ENCODE measurements at places on chromosomes 3 and 15. TPM values are rescaled to one million over a fixed set of nuclear protein-coding genes. Genes with fewer than 3 reads are reported as not detected.

XPC gene
- 26.1 TPM for total RNA-seq

TTLL13 gene
- not detected for total RNA-seq

LRRC58 gene
- total RNA-seq = 33.7 TPM

ZNF80 gene
- not detected for total RNA-seq

RPUSD2 gene
- 24.4 TPM for total RNA-seq

TNFSF10 gene
- total RNA-seq = 1.2 TPM

ARRDC4 gene
- 7.1 TPM for total RNA-seq

HRG gene
- not detected for total RNA-seq

LRRIQ4 gene
- not detected for total RNA-seq

FAM107A gene
- total RNA-seq = 0.29 TPM

CCDC80 gene
- total RNA-seq = 17.0 TPM

CISH gene
- 1.6 TPM for total RNA-seq

BNC1 gene
- 2.4 TPM for total RNA-seq

ANKUB1 gene
- total RNA-seq = not detected

DUT gene
- 85.2 TPM for total RNA-seq

- H3K36me3 ChIP-seq = no peaks in the 10 kb centered on the region
- H3K27ac ChIP-seq = no peak overlapping the region
- no peak overlapping the region for H3K4me3 ChIP-seq
- peaks cover 53% of the 10 kb centered on the region for H3K27me3 ChIP-seq
- no peak for DNase-seq
Measured at GRCh38 chr15:92533298-92533697, 122.3 kb downstream of the FAM174B start.

GRCh38 chr3:53483821-53484220, 10.6 kb upstream of the CACNA1D start:
- DNase-seq = no peak
- H3K27ac ChIP-seq = no peak overlapping the region
- no peak overlapping the region for H3K4me3 ChIP-seq
- 0 out of 2 replicates have a peak, but pooled peaks cover 4% of the 10 kb centered on the region for H3K4me1 ChIP-seq

DNA sequence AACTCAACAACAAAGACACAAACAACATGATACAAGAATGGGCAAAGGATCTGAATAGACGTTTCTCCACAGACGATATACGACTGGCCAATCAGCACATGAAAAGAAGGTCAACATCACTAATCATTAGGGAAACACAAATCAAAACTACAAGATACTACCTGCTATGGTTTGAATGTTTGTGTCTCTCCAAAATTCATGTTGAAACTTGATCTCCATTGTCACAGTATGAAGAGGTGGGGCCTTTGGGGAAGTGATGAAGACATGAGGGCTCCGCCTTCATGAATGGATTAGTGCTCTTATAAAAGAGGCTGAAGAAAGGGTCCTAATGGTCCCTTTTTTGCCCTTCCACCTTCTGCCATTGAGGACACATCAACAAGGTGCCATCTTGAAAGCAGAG, 32.3 kb downstream of the ACAP2 start:
- 0 out of 2 replicates have a peak, but pooled peaks cover 7% of the 10 kb centered on the region for H3K36me3 ChIP-seq
- no peak overlapping the region for H3K4me3 ChIP-seq
- H3K4me1 ChIP-seq = no peaks in the 10 kb centered on the region
- H3K27me3 ChIP-seq = no peaks in the 10 kb centered on the region
- no peak for DNase-seq

DNA sequence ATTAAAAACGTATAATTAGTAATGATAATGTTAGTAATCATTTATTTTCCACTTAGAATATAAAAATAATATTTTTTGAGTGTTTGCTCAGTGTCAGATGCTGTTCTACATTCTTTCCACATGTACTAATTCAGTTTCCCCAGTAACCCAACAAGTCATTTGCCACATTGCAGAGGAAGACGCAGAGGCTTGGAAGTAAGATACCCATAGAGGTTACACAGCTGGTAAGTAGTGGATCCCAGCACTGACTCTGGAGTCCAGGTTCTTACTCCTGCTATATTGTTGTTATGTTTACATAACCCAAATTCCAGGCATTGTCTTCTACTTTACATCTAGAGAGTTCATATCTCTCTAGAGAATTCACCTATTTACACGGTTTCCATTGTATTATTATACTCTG, 48.2 kb upstream of the MYO5C start:
- peaks cover 3% of the 10 kb centered on the region for H3K4me1 ChIP-seq
- no peak overlapping the region for H3K4me3 ChIP-seq
- H3K27ac ChIP-seq = no peak overlapping the region
- no peak for DNase-seq
- H3K27me3 ChIP-seq = no peaks in the 10 kb centered on the region

GRCh38 chr3:95813244-95813643, 1001.1 kb upstream of the EPHA6 start:
- H3K36me3 ChIP-seq = no peaks in the 10 kb centered on the region
- no peak overlapping the region for H3K4me3 ChIP-seq
- H3K27ac ChIP-seq = no peak overlapping the region
- H3K27me3 ChIP-seq = no peaks in the 10 kb centered on the region
- peak; percentile 30 for DNase-seq
- H3K4me1 ChIP-seq = no peaks in the 10 kb centered on the region

GRCh38 chr3:120088622-120089021, 5.6 kb downstream of the GSK3B start:
- no peak for DNase-seq
- H3K4me3 ChIP-seq = peak overlapping the region; percentile 10
- peaks cover 20% of the 10 kb centered on the region for H3K4me1 ChIP-seq
- no peaks in the 10 kb centered on the region for H3K36me3 ChIP-seq

DNA sequence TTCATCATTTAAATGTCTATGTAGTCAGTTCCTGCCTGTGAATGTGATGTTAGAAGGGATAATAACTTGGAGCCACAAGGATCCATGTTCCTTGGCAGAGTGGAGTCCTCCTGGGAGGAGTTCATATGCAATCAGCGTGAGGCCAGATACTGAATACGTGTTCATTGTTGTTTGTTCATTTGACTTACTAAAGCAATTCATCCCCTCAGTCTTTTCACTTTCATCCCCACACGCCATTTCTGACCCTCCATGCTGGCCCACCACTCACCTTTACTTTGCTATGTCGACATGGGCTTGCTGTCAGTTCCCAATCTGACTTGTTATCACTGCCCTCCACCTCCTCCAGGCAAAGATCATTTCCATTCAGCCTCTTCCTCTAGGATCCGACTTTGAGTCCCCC, 91.8 kb downstream of the SSR3 start:
- no peak for DNase-seq
- no peaks in the 10 kb centered on the region for H3K36me3 ChIP-seq
- no peak overlapping the region for H3K27ac ChIP-seq
- peaks cover 55% of the 10 kb centered on the region for H3K27me3 ChIP-seq
- no peaks in the 10 kb centered on the region for H3K4me1 ChIP-seq

- H3K36me3 ChIP-seq = no peaks in the 10 kb centered on the region
- no peaks in the 10 kb centered on the region for H3K27me3 ChIP-seq
- no peak overlapping the region for H3K27ac ChIP-seq
Measured at GRCh38 chr3:150327678-150328653, 80.1 kb upstream of the TSC22D2 start.

DNA sequence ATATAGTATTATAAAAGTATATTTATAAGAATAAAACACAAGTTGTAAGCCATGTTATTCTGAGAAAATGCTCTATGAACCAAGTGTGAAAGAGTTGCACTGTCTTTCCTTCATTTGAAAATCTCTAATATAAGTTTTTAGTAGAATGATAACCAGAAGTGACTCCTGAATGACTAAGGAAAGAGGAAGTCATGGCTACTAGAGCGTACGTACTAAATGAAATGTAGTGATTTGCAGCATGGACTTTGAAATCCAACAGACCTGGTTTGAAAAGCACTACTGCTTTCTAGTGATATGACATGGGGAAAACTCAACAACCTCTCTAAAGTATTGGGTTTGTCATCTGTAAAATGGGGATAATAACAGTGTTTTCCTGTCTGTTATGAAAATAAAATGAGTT, 10.3 kb upstream of the DNAJC13 start:
- no peak for DNase-seq
- no peaks in the 10 kb centered on the region for H3K36me3 ChIP-seq
- no peaks in the 10 kb centered on the region for H3K4me1 ChIP-seq

GRCh38 chr3:9151240-9151639, 98.2 kb downstream of the SRGAP3 start:
- peak; percentile 38 for DNase-seq
- H3K27me3 ChIP-seq = no peaks in the 10 kb centered on the region
- no peaks in the 10 kb centered on the region for H3K36me3 ChIP-seq
- H3K4me3 ChIP-seq = no peak overlapping the region
- no peak overlapping the region for H3K27ac ChIP-seq

GRCh38 chr3:131299836-131300235, 81.7 kb upstream of the NUDT16 start:
- no peaks in the 10 kb centered on the region for H3K27me3 ChIP-seq
- no peaks in the 10 kb centered on the region for H3K36me3 ChIP-seq
- no peaks in the 10 kb centered on the region for H3K4me1 ChIP-seq
- DNase-seq = no peak

DNA sequence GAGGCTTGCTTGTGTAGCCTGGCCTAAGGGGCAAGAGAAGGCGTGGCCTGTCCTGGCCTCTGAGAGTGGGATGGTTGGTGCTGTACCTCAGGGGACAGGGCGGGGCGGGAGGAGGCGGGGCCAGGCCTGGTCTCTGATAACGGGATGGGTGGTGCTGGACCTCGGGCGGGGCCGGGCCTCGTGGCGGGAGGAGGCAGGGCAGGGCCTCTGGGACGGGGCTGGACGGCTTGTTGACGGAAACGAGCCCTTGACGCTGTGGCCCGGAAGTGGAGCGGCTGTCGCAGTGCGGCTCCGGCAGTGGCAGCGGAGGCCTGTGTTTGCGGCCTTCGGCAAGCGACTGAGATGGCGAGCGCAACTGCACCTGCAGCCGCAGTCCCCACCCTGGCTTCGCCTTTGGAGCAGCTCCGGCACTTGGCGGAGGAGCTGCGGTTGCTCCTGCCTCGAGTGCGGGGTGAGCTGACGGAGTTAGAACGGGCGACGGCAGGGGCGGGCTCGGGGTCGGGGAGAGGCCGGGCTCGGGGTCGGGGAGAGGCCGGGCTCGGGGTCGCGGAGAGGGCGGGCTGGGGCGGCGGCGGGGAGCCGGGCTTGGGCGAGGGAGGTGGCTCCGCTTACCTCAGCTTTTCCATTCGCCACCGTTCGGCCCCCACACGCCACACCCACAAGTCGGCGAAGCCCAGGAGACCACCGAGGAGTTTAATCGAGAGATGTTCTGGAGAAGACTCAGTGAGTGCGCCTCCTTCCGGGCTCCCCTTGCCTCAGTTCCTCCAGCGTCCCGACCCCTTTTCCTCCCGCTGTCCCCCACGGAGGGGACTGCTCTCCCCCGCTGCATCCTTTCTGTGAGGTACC, at the start of gene CCNDBP1:
Gene CCNDBP1, plus strand, starts transcription at position 247 of the 846 bp plus-strand sequence. Its CDS starts 96 bp downstream, at position 343.
- peak within 1 kb of the TSS; percentile 41 for H3K27ac ChIP-seq
- peak within 1 kb of the TSS; percentile 92 for H3K4me3 ChIP-seq
- peak; percentile 91 for DNase-seq

DNA sequence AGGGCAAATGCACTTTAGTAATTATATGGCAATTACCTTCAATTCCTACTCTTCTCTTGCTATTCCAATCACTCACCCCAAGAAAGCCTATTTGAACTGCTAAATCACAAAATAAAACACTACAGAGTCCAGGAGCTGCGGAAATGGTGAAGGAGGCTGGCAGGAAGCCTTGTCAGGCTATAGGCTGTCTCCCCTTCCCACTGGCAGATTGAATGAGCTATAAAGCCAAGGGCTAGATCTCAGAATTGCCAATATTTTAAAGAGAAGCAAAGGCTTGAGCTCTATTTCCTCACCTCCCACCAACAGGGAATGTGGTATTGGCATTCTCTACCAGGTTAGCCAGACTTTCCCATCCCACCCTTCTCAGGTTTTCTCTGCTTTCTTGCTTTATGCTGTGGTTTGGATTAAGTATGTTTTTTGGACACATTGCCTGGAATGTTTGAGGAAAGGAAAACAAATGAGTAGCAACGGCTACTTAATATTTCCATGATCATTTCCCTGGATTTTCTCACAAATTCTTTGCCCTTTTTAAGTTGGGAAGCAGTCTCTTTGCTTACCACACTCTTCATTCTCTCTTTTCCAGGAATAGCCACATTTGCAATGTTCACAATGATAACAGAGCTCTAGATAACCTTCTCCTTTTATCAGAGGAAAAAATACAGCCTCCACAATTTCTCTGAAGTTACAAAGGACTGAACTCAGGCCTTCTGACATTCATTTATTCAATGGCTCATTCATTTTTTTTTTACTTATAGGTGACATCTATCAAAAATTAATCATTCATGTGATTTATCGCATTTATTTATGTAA, 1125.4 kb downstream of the ROBO1 start:
- no peak overlapping the region for H3K27ac ChIP-seq
- DNase-seq = no peak
- H3K36me3 ChIP-seq = no peaks in the 10 kb centered on the region
- H3K4me1 ChIP-seq = peaks cover 6% of the 10 kb centered on the region

GRCh38 chr15:52228921-52229320, 37.7 kb upstream of the GNB5 start:
- H3K27me3 ChIP-seq = no peaks in the 10 kb centered on the region
- H3K36me3 ChIP-seq = peaks cover 22% of the 10 kb centered on the region
- DNase-seq = peak; percentile 11
- no peaks in the 10 kb centered on the region for H3K4me1 ChIP-seq
- H3K4me3 ChIP-seq = no peak overlapping the region

DNA sequence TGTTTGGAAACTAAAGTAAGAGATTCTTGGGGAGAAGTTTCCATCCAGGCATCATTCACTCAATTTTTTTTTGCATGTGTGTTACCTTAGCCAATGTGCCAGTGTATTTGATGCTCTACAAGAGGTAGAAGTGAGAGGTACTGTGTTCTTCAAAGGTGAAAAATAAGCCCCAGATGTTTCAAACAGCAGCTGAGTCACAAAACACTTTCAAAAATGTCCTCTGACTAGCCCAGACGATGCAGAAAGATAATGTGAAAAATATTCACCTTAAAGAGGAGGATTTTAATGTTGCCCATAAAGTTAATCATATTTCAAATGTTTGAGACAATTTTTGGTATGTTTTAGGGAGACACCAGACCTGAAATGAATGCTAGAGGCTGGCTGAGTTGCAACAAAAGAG, 107.7 kb upstream of the RASGRP1 start:
- DNase-seq = no peak
- no peaks in the 10 kb centered on the region for H3K4me1 ChIP-seq
- peaks cover 52% of the 10 kb centered on the region for H3K27me3 ChIP-seq
- no peak overlapping the region for H3K4me3 ChIP-seq
- no peaks in the 10 kb centered on the region for H3K36me3 ChIP-seq
- H3K27ac ChIP-seq = no peak overlapping the region

DNA sequence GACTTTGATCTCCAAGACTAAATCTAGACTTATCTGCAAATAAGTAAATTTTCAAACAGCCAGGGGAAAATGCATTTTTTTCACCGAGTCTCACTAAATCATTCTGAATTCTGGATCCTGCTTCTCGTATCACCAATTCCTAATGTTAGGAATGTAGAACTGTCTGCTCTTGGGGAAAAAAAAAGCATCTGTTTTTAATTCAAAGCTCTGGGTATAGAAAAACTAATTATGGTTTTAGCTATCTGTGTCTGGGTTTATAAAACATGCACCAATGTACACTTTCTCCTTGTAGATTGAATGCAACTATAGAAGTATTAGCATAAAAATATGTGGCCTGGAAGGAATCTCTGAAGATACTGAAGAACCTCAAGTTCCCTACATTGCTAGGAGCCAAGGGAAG, 4.8 kb upstream of the CDAN1 start:
- H3K4me3 ChIP-seq = no peak overlapping the region
- H3K27ac ChIP-seq = no peak overlapping the region
- no peak for DNase-seq
- no peaks in the 10 kb centered on the region for H3K4me1 ChIP-seq
- H3K27me3 ChIP-seq = no peaks in the 10 kb centered on the region
